ENCODE measurements at places on chromosomes 2 and 18. TPM values are rescaled to one million over a fixed set of nuclear protein-coding genes. Genes with fewer than 3 reads are reported as not detected.

DNA sequence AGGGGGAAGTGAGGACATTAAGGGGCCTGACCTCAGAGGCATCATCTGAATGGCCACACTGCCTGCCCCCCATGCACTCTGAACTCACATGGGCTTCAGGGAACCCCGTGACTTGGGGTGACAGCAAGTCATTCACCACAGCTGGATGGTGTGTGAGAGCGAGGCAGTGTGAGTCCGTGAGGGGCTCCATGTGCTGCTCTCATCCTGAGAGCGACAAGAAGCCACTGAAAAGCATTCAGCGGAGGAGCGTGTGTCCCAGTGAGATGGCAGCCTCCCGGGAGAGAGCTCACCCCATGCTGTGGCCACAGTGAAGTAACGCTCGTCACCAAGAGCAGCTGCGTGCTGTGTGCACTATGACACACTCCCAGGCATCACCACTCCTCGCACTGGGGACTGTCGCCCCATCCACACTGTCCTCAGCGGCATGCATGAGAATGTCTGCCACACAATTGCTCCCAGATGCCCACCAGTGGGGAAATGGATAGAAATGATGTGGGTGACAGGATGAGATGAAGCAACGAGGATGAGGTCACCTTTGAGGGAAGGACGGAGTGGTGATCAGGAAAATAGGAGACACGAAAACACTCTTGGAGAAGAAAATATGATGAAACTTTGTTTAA, 213.0 kb upstream of the RAB6C start:
- H3K4me1 ChIP-seq, result no peaks in the 10 kb centered on the region
- no peak for DNase-seq
- no peak overlapping the region for H3K27ac ChIP-seq
- H3K4me3 ChIP-seq, result no peak overlapping the region

Gene TANK
- total RNA-seq, result 68.2 TPM

DNA sequence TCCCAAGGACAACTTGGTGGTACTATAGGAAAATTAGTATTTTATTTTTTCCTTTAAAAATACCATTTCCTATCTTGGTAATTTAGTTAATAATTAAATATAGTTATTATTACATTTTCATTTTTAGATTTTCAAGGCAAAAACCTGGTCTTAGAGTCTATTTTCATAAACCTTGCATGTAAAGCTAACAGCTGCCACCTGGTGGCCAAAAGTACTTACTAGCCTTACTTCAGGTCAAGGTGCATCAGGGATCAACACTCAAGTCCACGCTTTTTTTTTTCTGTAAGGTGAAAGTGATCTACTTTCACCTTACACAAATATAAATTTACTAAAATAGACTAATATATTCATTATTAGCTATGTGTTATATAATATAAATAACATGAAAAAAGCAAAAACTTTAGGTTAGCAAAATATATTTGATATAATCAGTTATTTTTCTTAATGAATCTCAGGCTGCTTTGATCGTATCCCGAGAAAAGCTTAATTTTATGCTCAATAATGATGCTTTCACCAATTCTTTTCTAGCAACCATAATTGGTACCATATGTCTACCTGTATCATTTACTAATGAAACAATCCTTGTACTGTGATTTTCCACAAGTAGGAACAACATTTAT, 62.5 kb downstream of the RELCH start:
- H3K36me3 ChIP-seq, result peaks cover 31% of the 10 kb centered on the region
- no peak overlapping the region for H3K27ac ChIP-seq
- H3K4me3 ChIP-seq, result no peak overlapping the region
- DNase-seq, result peak; percentile 75
- H3K4me1 ChIP-seq, result no peaks in the 10 kb centered on the region

- H3K27ac ChIP-seq, result no peak overlapping the region
- H3K4me1 ChIP-seq, result no peaks in the 10 kb centered on the region
- H3K4me3 ChIP-seq, result no peak overlapping the region
- H3K36me3 ChIP-seq, result no peaks in the 10 kb centered on the region
Observed at GRCh38 chr18:9835113-9835755, 50.5 kb upstream of the TXNDC2 start.

GRCh38 chr18:37900326-37900725, 334.7 kb upstream of the CELF4 start:
- H3K4me1 ChIP-seq, result no peaks in the 10 kb centered on the region
- H3K36me3 ChIP-seq, result no peaks in the 10 kb centered on the region
- no peak for DNase-seq

Gene NDC80
- total RNA-seq, result 2.3 TPM

- no peak overlapping the region for H3K4me3 ChIP-seq
- no peak overlapping the region for H3K27ac ChIP-seq
- no peak for DNase-seq
- no peaks in the 10 kb centered on the region for H3K36me3 ChIP-seq
- no peaks in the 10 kb centered on the region for H3K27me3 ChIP-seq
Observed at GRCh38 chr2:46751897-46752296, 163.7 kb downstream of the MCFD2 start.

DNA sequence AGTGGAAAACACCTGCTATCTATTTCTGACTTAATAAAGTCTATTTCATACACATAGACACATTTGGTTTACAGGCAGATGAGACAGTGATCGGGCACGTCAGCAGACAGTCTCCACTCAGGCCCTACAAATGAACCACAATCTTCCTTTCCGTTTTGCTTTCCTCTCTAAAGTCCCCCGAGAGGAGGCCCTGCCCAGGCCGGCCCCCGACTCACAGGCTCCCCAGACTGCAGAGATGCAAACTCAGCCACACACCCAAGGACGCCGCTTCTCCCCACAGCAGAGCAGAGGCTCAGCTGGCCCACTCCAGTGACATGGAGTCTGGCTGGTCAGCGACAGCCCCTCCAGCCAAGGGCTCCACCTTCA, 9.3 kb upstream of the MTERF4 start:
- peak overlapping the region; percentile 62 for H3K4me3 ChIP-seq
- DNase-seq, result no peak
- H3K27me3 ChIP-seq, result no peaks in the 10 kb centered on the region
- no peaks in the 10 kb centered on the region for H3K36me3 ChIP-seq

Data from T-cell (primary cell).